Fibroblast of the aortic adventitia (primary cell): ENCODE measurements at places on chromosomes 2 and 18.

- DNase-seq: no peak
Observed at GRCh38 chr2:105426626-105427292, 27.9 kb upstream of the FHL2 start.

GRCh38 chr2:237244976-237245646, 159.4 kb downstream of the COPS8 start:
- DNase-seq: peak; percentile 97

DNA sequence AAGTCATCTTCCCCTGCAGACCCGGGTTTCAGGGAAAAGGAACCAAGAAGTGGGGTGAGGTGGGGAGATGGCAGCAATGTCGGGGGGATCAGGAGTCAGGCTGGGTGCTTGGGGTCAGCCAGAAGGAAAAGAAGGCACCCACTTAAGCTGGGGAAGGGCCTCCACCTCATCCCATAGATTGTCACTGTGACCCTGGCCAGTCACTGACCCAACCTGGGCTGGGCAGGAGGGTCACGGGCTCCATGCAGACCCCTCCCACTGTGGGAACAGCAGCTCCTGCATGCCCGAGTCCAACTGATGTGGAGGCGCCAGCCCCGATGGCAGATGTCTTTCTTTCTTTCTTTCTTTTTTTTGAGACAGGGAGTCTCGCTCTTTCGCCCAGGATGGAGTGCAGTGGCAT, 53.6 kb upstream of the HAAO start:
- DNase-seq: no peak

GRCh38 chr18:38751211-38751610, 1185.6 kb upstream of the CELF4 start:
- no peak for DNase-seq

GRCh38 chr2:18790509-18791171, 201.3 kb upstream of the NT5C1B start:
- no peak for DNase-seq
